ENCODE measurements at places on chromosomes 13 and 19. TPM values are rescaled to one million over a fixed set of nuclear protein-coding genes. Genes with fewer than 3 reads are reported as not detected.

The MEF2B gene
- not detected for total RNA-seq

The LHB gene
- not detected for total RNA-seq

The RUBCNL gene
- total RNA-seq = 0.31 TPM

The OR10H1 gene
- total RNA-seq = not detected

The TGFB1 gene
- 37.2 TPM for total RNA-seq
